Body of pancreas (tissue), 4 donors: ENCODE measurements at places on chromosomes 11 and 22. TPM values are rescaled to one million over a fixed set of nuclear protein-coding genes. Genes with fewer than 3 reads are reported as not detected.

SYT7 gene
- total RNA-seq: 8.6 TPM

DRICH1 gene
- total RNA-seq: not detected

GUCD1 gene
- total RNA-seq: 44.4 TPM

DNAJB7 gene
- not detected for total RNA-seq

ABCC8 gene
- total RNA-seq: 42.5 TPM

TPBGL gene
- not detected for total RNA-seq

CHADL gene
- total RNA-seq: 1.8 TPM

SLC6A5 gene
- total RNA-seq: not detected

CCS gene
- 26.5 TPM for total RNA-seq

CCDC15 gene
- total RNA-seq: 0.99 TPM

YPEL4 gene
- not detected for total RNA-seq
